ENCODE measurements at places on chromosomes 3 and 15. TPM values are rescaled to one million over a fixed set of nuclear protein-coding genes. Genes with fewer than 3 reads are reported as not detected.

Gene SLC12A8
- polyA plus RNA-seq = 10.3 TPM

DNA sequence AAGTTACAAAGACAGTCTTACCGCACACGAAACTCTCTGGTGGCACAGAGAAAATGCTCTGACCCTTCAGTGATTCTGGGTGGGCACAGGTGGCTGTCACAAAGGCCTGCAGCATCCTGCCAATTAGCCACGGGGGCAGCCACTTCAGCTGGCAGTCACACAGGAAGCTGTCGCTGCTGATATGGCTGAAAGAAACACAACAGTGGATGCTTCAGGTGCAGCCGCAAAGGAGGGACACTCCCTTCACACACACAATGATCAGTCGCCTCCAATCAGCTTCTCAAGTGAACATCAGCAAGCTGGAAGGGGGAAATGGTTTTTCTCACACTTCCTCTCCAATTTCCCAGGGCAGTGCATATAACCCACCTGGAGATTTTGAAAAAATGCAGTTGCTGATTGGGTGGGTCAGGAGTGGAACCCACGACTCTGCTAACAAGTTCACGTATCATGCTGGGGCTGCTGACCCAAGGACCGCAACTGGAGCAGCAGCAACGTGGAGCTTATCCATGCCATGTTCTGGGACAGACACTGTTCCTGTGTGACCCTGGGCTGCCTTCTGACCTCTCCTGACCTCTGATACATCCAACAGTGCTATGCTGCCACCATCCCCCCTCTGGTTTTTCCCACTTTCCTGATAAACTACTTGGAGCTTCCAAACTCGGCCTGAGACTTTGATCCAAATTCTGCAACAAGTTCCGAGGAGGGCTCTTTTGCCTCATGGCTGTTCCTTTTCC is 106.6 kb downstream of the LRIG1 start:
- no peak for DNase-seq

- no peak for DNase-seq
Measured at GRCh38 chr3:101902041-101902440, 52.7 kb downstream of the NFKBIZ start.

- DNase-seq = no peak
Measured at GRCh38 chr3:123319760-123320159, 118.0 kb downstream of the SEC22A start.

Gene SLC6A11
- 0.16 TPM for polyA plus RNA-seq

DNA sequence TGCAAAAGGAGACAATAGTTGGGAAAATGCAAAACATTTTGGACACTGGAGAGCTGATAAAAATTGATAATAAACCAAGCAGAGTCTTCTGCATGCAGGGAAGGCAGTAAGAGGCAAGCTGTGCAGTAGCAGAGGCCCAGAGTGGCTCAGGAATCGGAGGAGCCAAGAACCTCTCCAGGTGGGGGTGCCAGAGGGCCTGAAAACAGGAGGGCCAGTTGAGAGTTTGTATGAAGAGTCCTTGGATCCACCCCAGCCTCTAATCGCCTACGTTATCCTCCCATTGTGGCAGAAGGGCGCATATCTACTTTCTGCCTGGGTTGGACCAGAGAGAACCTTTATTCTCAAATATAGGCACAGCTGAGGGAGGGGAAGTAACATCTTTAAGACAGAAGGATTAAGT is 48.9 kb upstream of the RBP1 start:
- no peak for DNase-seq

GRCh38 chr15:71252044-71252739 is 136.9 kb downstream of the THSD4 start:
- DNase-seq = no peak

- peak; percentile 42 for DNase-seq
Measured at GRCh38 chr3:20080956-20081554, 40.8 kb downstream of the KAT2B start.

Gene GOLGA8T
- 0.71 TPM for polyA plus RNA-seq

Data from renal pelvis (tissue), 12 donors.